Large intestine (tissue), 12 donors: ENCODE measurements at places on chromosomes 11 and 22. TPM values are rescaled to one million over a fixed set of nuclear protein-coding genes. Genes with fewer than 3 reads are reported as not detected.

Gene OR51I1
- not detected for polyA plus RNA-seq

Gene MISFA
- 4.3 TPM for polyA plus RNA-seq

Gene IFITM10
- polyA plus RNA-seq: 0.67 TPM

Gene MS4A6A
- polyA plus RNA-seq: 53.8 TPM

Gene GNAZ
- polyA plus RNA-seq: 4.6 TPM

Gene ACR
- 0.48 TPM for polyA plus RNA-seq

Gene MS4A6E
- not detected for polyA plus RNA-seq

Gene CLCF1
- polyA plus RNA-seq: 9.6 TPM

Gene MOV10L1
- polyA plus RNA-seq: 2.3 TPM

Gene STIP1
- polyA plus RNA-seq: 109 TPM

Gene APOA5
- 0.09 TPM for polyA plus RNA-seq

Gene PGM2L1
- polyA plus RNA-seq: 6.7 TPM

Gene RIBC2
- 4.7 TPM for polyA plus RNA-seq

Gene TYR
- polyA plus RNA-seq: not detected

Gene HTR3A
- 2.1 TPM for polyA plus RNA-seq

Gene PRG3
- 0.07 TPM for polyA plus RNA-seq

Gene ROM1
- polyA plus RNA-seq: 4.5 TPM

Gene GRAMD4
- polyA plus RNA-seq: 40.5 TPM

Gene TSGA10IP
- not detected for polyA plus RNA-seq

Gene RAB30
- polyA plus RNA-seq: 5.3 TPM

Gene MFNG
- 9.1 TPM for polyA plus RNA-seq

Gene OR9Q2
- polyA plus RNA-seq: not detected
